Stimulated activated CD4-positive, alpha-beta T cell treated with anti-CD3 and anti-CD28 coated beads, Interleukin-1b, Interleukin-23, amount 100 ng/mL, for 1 hour (primary cell): ENCODE measurements at places on chromosomes 3 and 15.

DNA sequence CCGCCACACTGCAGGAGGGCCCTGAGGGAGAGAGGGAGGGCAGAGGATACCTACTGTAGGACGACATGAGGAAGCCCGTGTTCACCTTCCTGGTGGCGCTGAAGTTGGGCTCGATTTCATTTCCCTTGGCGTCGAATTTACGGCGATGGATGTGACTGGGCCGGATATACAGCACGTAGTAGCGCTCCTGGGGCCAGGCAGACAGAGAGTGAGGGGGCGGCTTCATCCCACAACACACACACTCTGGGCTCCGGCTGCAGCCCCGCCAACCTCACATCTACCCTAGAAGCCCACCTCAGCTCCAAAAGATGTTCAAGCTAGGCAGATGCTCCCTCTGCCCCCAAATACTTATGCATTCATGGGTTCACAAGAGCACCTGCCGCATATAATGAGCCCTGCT, 4.5 kb downstream of the ARPIN start:
- no peak for DNase-seq

GRCh38 chr3:172398484-172398883, 49.8 kb downstream of the GHSR start:
- DNase-seq, result no peak

DNA sequence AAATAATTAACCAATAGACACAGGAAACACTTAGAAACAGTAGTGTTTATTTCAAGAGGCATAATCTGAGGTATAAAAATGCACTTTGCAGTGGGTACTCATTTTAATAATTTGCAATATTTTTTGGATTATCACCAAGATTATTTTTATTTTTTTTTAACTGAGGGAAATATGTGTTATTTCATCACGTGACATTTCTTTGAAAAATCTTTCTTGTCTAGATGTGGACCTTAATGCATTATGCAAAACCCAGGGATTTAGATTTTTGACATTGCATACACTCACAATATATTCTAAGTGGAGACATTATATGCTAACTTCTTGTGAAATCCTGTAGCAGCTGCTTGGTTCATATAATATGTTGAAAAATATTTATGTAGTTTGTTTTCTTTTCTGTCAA, 260.4 kb upstream of the MEIS2 start:
- DNase-seq, result no peak

DNA sequence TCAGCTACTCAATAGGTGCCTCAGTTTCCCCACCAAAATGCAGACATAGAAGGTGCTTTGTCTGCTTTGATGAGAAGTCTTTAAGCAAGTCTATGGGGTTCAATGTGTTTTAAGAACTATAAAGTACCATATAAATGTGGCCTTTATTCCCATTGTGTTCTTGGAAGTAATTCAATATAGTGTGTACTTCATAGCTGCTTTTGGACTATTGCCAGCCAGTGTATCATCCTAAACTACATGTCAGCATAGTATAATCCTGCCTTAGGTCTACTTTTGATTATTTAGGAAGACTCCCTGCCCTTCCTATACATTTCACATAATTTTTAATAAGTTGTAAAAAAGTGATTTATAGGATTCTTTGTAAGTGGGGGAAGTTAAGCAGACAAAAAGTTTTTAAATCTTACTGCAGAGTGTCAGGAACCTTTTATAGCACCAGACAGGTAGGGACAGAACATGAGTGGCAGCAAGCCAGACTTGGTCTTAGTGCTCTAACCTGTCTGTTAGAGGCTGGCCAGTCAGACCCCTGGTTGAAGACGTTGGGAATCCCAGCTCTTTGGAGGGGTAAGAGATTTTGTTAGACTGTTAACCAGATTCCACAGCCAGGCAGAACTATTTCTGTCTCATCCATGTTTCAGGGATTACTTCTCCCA, 48.4 kb downstream of the MLH1 start:
- DNase-seq, result no peak

- DNase-seq, result no peak
Observed at GRCh38 chr15:65355988-65356353, 21.8 kb downstream of the IGDCC3 start.

DNA sequence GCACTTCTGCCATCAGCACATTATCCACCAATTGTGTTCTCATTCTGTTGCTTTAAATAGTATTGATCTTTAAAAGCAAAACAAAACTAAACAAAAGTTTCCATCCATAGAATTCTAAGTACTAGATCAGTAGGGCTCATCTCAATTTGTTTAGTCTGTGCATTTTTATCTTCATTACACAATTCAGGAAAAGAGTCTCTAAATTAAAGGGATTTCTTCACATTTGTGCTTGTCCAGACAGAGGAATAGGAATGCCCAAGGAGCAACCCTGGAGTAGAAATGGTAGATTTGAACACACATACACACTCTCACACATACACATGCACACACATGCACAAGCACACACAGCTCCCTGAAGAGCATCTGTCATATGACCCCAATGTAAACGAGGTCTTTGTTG, 21.4 kb downstream of the LMCD1 start:
- DNase-seq, result no peak

GRCh38 chr3:100880072-100880471, 113.1 kb downstream of the ABI3BP start:
- DNase-seq, result no peak

DNA sequence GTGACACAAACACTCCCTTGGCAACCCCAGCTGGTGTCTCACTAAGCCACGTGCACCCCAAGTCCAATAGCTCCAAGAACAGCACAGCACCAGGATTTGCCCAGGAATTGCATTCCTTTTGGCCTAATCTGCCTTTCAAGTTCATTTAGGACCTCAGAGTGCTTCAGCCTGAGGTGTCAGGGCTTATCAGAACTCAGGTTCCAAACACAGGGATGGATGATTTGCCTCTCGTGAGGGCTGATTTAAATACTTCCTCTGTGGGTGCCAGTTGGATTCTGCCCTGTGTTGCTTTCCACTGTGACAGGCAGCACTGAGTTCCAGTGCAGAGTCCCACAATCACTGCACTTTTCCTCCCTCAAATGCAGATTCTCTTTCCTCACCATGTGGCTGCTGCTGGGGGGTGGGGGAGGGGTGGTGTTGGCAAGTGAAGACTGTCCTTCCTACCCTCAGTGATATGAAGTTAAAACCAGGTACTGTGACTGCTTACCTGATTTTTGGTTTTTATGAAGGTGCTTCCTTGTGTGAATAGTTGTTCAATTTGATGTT, 204.3 kb upstream of the STAC start:
- no peak for DNase-seq

DNA sequence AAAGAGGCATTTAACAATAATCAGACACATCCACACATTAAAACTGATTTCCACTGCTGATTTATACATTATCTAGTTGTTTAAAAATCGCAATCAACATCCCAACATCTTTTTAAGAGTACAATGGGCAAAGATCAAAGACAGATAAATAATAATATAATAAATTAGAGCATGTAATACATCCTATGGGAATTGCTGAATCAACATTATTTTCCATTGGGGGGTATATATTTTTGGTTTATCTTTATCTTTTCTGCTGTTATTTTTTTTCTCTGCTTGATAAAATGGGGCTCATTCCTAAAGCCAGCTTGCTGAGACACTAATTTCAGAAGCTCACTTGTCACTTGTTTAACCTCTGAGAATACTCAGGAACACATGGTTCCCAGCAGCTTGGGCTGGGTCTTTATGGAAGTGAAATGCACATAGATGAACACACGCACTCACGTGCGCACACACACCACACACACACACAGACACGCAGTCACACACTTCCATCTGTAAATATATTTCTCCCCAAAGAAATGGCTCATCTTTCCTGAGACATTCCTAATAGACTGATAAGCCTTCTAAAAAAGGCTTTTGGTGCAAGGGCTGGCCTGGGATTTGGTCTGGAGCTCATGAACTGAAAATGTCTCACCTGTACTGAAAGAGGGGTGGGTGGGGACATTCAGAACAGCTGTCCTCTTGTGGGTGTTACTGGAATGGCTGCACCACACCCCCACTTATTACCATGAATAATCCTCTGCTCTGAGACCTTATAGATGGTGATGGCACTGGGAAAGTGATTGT, 3.5 kb upstream of the PPIB start:
- DNase-seq, result no peak

- no peak for DNase-seq
Observed at GRCh38 chr15:70382009-70382749, 284.5 kb upstream of the TLE3 start.

- no peak for DNase-seq
Observed at GRCh38 chr3:78003090-78003489, 963.2 kb downstream of the ROBO2 start.

GRCh38 chr3:18301781-18302180, 123.4 kb downstream of the SATB1 start:
- DNase-seq, result no peak

GRCh38 chr3:123583561-123583960, 1.3 kb downstream of the HACD2 start:
- no peak for DNase-seq

- DNase-seq, result no peak
Observed at GRCh38 chr3:48595526-48596121, 495 bp upstream of the COL7A1 start.

GRCh38 chr15:96261575-96262034, 68.9 kb upstream of the NR2F2 start:
- no peak for DNase-seq
